Coronary artery (tissue), 2 donors: ENCODE measurements at places on chromosomes 11 and 22.

DNA sequence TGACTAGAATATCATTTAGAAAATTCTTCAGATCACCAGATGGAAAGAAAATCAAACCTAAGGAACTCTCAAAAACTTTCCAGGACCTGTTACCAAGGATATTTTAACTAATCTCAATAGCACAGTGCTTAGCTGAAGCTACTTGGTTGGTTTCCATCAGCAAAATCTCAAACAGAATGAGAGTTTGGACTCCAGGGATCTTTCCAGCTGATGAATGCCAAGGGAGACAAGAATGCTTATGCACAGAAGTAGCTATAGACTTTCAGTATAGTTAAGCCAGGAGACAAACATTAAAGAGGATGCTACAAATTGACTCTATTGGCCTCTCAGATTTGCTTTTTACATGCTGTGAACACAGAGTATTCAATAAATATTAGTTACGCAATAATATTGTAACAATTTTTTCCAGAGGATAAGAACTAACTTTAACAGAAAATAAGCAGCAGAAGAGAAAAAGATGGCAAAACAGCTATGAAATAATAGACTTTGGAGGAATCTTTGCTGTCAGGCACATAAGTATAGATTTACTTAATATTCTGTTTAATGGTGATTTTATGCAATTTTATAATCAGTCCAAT lies 331.4 kb downstream of the DLG2 start:
- no peak for DNase-seq

- DNase-seq, result no peak
These were observed 4.5 kb downstream of the SLC3A2 start for GRCh38 chr11:62885137-62885750.

- DNase-seq, result no peak
These were observed 111.7 kb downstream of the NECTIN1 start for GRCh38 chr11:119617340-119617713.

DNA sequence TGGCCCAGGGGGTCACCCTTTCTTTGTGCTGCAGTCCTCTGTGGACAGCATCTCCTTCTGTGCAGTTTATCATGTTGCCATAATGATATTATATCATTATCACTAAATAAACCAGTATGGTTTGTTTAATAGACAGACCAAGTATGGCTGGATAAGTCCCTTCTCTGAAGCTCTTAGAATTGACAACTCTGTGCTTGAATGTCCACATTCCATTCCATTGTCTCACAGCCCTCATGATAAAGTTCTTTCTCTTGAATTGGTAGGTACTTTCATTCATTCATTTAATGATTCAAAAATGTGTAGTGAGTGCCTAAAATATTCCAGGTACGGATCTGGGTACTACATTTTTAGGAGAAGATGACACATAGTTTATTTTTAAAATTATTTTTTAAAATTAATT lies 7.8 kb downstream of the RPS6KA4 start:
- no peak for DNase-seq

DNA sequence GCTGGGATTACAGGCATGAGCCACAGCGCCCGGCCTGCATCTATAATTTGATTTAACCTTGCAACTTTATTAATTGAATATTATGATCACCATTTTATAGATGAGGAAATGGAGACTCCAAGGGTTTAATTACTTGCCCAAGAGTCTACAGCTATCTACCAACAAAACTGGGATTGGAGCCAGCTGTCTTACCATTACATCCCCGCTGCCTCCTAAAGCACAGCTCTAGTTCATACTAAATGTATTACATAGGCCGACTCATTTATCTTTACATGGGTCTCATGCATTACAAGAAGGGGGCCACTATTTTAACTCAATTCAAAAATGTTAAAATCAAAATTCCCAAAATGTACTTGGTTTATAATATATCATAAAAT lies 14.1 kb upstream of the TMA7B start:
- no peak for DNase-seq

DNA sequence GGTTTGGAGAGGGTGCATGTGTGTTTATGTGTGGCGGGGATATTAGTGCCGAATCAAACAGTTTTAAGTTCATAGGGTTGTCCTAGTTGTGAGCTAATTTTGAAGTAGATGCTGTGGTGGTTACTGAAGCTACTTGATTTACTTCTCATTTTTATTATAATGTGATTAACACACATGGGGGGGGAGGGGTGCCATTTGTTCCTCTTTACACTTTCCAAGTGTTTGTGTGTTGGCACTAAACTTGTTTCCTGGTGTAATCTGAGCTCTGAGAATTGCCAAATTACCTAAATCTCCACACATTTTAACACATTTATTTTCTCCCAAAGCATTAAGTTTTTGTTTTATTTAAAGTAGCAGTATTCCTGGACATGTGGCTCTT lies 60.1 kb downstream of the ZNRF3 start:
- no peak for DNase-seq

DNA sequence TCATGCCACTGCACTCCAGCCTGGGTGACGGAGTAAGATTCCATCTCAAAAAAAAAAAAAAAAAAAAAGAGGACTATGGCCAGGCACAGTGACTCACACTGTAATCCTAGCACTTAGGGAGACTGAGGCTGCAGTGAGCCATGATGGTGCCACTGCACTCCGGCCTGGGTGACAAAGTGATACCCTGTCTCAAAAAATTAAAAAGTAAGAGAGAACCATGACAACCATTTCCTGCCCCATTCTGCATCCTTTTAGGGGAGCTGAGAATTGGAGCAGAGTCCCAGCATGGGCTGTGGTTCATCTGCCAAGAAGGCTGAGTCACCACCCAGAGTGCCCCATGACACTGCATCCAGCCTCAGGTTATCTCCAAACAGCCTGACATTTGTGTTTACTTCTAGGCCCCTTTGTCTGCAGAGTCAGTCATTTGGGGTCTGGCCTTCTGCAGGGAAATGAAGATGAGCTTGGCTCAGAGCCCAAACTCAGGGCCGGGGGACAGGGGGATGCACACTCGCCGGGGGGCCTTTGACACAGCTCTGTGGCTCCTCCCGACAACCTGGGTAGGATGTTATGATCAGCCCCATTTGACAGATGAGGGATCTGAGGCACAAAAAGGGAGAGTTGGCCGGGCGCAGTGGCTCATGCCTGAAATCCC lies 4.7 kb downstream of the CSDC2 start:
- no peak for DNase-seq

GRCh38 chr22:40392618-40393017 lies 22.2 kb downstream of the SGSM3 start:
- DNase-seq, result no peak

DNA sequence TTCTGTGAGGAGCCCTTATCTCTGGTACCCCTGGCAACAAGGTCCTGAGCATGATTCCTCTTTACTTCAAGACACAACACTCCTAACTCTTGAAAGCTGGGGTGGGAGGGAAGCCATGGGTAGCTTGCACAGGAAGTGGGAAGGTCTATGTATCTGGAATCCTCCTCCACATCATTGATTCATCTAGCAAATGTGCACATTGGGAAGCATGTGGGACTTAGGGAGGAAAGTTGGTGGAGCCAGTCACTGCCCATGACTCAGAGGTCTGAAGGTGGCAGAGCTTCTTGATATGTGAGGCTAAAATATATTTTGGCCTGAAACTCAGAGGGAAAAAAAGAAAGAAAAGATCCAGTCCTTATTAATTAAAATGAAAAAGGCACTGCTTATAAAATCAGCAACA lies 1000.9 kb downstream of the DLG2 start:
- DNase-seq, result no peak
